NCI-H1092 treated with DMSO at 0.1 percent for 48 hours (cell line): ENCODE measurements at places on chromosomes 16 and 17.

GRCh38 chr17:42271006-42271778 lies 5.0 kb downstream of the STAT5B start:
- no peak for DNase-seq

DNA sequence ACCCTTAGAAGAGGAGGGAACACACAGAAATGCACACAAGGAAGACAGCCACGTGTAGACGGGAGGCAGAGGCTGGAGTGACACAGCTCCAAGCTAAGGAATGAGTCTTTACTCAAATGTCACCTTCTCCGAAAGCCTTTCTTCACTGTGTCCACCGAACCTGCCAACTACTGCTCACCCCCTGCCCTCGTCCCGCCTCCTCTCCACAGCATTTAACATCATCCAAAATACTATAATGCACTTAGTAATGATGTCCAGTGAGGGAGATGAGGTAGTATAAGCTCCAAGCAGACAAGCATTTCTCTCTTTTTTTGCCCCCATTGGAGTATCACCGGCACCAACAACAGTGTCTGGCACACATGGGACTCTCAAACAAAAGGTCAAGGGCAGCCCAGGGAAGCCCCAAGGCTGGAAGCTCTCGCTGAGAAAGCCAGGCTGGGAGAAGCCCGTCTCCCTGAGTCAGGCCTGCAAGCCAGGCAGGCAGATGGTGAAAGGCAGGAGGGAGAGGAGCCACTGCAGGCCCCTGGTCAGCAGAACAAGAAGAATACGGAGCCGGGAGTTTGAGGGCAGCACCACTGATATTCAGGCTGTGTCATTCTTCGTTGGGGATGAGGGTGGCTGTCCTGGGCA lies 25.9 kb downstream of the ZFHX3 start:
- DNase-seq, result no peak

GRCh38 chr16:11916524-11917285 lies 949 bp upstream of the GSPT1 start:
- no peak for DNase-seq

- no peak for DNase-seq
Measured at GRCh38 chr16:23107117-23107516, 42.1 kb downstream of the USP31 start.

DNA sequence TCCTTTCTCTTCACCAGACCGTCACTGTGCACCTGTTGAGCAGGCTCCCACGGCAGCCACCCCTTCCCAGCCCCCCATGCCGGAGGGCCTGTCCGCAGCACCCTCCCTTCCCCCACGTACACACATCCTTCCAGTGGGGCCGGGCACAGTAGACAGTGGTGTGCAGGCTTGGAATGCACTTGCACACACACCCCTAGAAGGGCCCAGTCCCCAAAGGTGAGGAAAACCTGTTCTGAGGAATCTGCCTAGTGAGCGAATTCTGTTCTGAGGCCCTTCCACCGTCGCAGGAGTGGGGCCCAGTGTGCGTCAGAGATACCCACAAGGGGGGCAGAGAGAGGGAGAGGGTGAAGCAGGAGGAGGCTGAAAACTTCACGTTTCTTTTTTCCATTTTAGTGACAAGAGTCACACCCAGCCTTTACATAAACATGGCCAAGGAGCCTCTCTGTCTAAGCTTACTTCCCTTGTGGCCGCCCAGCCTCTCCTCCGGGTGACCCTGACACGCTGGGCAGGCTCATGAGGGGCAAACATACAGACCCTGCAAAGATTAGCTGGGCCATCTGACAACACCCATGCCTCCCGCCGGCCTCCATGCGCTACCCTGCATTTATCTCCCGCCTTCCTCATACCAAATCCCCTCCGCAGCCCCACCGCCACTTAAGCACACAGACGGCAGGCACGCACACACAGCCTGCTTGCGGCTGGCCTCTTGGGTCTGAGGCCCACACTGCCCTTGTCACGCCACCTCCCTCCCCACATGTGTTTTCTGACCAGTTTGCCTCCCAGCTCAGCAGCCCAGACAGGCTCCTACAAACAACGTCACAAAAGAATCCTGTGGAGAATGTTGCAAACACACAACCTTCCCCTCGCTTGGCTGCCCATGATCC lies 1.8 kb downstream of the ZBTB4 start:
- no peak for DNase-seq
